ENCODE measurements at places on chromosomes 1 and 21. TPM values are rescaled to one million over a fixed set of nuclear protein-coding genes. Genes with fewer than 3 reads are reported as not detected.

Gene NR1I3
- not detected for total RNA-seq

Gene DDR2
- total RNA-seq, result 0.24 TPM

- no peak for DNase-seq
These were observed 595.5 kb downstream of the RWDD3 start for GRCh38 chr1:95829556-95829955.

GRCh38 chr1:206823727-206824126, 41.7 kb upstream of the IL20 start:
- no peak for DNase-seq
